ENCODE measurements at places on chromosomes 13 and 19.

DNA sequence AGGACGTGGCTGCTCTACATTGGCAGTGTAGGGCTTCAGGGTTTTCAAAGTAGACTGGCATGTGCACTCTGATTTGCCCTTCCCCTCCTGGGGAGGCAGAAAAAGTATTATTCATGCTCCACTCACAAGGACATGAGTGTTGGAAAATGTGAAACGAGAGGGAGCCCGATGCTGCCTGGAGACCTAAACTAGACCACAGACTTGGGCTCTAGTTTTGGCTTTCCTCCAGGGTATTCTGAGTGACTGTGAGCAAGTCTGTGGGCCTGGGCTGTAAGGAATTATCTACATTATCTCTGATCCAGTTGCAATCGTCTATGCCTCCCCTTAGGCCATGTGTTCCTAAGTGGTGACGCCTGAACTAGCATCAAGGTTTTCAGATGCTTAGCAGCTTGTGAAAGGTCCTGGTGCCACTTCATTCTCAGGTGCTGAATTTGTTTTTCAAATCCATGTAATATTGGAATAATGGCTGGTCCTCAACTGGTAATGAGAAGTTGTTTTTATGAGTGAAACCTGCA lies 55.0 kb downstream of the MRPL57 start:
- no peak for DNase-seq

GRCh38 chr13:53098455-53098854 lies 69.8 kb downstream of the OLFM4 start:
- no peak for DNase-seq

DNA sequence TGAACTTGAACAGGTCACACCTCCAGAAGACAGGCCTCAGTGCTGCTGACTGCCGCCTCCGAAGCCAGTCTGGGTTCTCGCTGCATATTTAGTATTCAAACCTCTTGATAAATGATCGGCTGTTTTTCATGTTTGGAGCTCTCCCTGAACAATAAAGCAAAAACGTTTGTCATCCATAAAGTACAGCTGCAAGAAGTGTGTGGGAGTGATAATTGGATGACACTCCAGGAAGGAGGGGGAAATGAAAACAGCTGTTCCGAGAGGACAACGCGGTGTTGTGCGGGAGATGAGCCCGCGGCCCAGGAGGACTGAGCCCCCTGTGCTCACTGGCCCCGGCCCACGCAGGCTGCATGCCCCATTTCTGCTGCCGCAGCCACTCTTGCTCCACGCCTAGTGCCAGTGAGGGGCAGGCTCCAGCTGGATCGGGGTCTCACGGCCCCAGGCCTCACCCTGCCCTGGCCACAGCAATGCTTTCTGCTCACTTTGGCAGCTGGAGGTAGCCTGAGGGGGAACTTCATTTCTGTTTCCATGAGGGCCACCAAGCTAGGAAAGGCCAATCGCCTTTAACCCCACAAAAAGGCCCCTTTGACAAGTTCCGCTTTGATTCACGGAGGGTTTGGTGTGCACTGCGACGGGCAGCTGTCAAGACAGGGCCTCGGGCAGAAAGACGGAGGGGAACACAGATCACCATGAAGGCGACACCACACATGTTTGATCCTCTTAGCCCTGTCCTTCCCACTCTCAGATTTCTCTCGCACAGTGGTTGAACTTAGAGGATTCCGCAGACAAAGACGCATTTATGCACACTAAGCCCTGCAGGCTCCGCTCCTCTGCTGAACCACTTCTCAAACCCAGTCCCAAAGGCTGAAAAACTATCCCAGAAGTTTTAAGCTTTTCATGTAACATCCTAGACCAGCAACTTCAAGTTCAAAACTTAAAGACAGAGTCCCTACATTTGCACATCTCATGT lies 537.6 kb downstream of the EFNB2 start:
- DNase-seq: no peak

DNA sequence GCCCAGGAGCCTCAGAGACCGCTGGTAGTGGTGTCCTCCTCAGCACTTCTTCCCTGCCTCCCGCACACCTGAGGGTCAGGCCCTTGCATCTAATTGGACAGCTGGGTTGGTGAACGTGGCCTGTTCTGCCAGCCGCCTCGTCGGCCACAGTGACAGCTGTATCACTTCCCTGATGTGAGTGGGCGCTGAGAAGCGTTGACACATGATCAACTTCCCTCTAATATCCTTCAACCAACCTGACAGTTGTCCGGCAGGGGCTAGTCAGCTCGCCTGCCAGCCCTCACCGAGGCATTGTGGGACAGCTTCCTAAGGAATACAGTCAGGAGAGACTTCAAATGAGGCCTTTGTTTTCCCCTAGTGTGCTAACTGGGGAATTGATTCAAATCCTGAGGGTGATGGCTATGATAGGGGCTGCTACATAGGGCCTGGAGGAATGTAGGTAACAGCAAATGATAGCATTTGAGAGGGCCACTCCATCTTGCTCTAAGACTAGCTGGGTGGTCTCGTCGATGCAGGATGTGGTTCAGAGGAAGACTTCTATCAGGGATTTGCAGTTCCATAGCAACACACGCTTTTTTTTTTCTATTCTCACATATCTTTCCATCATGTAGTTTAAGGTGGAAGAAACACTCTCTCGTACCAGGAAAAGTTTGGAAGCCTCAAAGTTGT lies 230.8 kb downstream of the TSHZ3 start:
- no peak for DNase-seq

GRCh38 chr13:33033051-33033812 lies 17.0 kb downstream of the KL start:
- DNase-seq: peak; percentile 5

- no peak for DNase-seq
Measured at GRCh38 chr19:36963280-36963679, 47.1 kb downstream of the ZNF568 start.

DNA sequence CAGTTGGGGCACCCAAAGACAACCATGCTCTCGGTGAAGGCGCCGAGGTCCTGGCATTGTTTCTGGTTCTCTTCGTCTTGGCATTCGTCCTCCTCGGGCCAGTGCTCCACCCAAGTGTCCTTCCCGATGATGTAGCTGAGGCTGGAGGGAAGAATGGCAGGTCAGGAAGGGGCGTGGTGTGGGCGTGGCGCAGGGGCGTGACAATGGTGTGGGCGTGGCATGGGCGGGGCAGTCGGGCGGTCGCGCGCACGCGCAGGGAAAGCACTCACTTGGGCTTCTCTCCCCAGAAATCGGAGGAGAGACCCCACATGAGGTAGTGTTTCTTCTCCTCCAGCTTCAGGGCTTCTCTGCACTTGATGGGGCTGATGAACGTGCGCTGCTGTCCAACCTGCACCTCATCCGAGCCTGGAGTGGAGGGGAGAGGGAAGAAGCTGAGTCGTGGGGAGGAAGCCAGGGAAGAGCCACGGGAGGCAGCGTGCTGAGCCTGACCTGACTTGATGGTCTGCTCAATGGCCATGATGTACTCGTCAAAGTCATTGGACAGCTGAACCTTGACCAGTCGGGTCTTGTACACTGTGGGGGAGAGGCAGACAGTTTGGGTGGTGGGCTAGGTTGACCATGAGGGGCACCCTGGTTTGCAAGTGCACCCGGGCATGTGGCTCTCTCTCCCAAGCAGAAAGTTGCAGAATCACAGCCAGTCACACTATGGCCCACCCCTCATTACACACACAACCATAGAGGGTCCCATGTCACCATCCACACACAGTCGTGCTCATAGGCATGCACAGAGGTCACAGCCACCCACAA lies 8.1 kb upstream of the TNFSF14 start:
- no peak for DNase-seq

GRCh38 chr19:23075031-23075733 lies 41.6 kb upstream of the ZNF730 start:
- no peak for DNase-seq

DNA sequence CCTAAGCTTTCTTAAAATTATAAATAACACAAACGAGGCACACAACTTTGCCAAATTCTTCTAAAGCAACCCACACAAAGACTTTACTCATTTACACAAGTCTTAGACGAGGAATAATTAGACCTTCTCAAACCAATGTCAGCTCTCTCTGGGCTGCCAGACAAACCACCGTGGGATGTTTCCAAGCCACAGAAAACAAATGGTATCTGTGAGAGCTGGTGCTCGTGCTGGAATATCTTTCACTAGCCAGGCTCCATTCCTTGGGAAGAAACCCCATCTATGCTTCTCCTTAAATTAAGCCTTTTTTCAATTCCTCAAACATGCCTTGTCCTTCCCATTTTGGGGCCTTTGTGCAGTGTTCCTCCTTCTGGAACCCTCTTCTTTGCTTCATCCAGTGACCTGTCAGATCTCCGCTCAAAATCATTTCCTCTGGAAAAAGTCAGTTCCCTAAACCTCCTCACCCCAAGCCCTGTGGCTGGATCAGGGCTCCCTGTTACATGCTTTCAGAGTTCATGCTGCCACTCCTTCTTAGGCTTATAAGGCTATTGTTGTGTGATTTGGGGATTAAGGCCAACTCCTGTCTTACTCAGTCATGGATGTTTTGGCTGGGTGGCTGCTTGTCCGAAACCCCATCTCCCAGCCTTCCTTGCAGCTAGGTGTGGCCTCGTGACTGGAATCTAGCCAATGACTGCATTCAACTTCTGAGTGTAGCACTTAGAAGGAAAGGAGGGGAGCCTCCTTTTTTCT lies 64.2 kb upstream of the GTF2F2 start:
- no peak for DNase-seq

GRCh38 chr19:48419158-48419920 lies 25.9 kb downstream of the GRIN2D start:
- DNase-seq: peak; percentile 34

DNA sequence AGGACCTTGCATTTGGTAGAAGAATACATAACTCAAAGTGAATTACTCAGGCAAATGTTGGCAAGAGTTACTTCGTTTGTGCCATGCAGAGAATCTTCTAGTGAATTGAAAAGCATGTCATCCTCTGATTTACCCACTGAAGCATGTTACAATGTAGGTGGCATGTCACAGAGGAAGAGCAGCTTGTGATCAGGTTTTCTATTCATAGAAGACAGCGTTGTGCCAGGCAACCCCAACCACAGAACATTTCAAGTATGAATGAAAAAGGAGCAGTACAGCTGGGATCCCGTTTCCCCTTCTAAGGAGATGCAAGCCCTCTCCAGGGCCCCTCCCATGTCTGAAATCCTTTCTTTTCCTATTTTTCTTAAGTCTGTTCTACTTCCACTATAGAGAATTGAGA lies 6.0 kb upstream of the KATNAL1 start:
- DNase-seq: no peak

GRCh38 chr13:99347911-99348451 lies 40.8 kb upstream of the GPR183 start:
- no peak for DNase-seq
